Thymus (tissue), 14 donors: ENCODE measurements at places on chromosomes 16 and 17. TPM values are rescaled to one million over a fixed set of nuclear protein-coding genes. Genes with fewer than 3 reads are reported as not detected.

TMED6 gene
- total RNA-seq = 0.14 TPM

TBC1D3E gene
- total RNA-seq = not detected

SHCBP1 gene
- 11.1 TPM for total RNA-seq

CENPT gene
- total RNA-seq = 25.4 TPM

DNA sequence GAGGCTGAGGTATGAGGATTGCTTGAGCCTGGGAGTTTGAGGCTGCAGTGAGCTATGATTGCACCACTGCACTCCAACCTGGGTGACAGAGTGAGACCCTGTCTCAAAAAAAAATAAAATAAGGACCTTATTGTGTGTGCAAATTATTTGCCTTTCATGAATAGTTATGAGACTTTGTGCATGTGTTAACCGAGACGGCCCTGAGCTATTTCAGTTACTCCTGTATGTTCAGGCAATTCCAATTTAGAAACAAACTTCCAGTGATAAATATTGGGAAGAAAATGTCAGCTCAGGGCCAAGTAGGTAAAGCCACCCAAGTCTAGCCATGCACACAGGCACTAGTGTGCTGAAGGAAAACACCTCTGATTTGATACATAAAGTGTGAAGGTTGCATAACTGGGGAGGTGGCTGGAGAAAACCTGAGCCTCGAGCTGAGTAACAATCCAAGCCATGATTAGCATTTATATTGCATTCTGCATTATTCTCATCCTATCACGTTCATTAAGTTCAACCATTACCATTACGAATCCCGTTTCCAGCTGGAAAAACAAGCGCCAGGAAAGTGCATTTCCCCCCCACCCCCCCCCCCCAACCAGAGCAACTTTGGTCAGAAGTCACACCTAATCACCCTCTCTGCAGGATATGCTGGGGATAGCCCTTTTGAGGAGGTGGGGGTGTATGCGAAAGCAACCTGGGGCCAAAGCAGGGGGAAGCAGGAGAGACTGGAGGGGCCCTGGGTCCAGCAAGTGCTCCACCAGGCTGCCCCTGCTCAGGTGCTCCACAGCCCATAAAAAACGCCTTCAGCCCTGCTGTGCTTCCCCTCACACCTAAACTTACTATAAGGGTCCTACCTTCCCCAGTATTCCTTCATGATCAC is 18.6 kb upstream of the ENDOV start:
- DNase-seq = no peak
